ENCODE measurements at places on chromosomes 7 and 10.

GRCh38 chr10:127923646-127924045, 16.7 kb downstream of the PTPRE start:
- DNase-seq = no peak

DNA sequence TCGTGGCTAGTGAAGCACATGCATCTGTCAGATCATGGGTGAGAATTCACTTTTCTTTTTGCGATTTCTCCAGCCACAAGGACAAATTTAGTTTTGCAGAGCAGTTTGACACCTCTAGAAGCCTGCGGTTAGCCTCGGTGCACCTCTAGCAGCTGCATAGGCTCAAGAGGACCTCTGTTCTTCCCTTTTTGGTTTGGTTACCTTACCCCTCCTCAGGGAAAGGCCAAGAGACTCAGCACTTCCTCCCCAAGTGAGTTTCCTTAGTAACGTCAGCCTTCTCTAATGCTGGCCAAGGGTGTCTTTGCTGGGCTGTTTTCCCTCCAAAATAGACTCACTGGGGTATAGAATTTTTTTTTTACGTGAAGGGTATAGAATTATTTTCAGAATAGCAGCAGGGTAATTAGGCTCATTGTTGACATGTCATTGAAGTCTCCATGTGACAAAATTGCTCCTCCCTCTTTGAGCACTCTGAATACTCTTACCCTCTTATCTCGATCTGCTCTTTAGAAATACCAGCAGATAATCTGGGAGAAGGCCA, 97.8 kb downstream of the AUTS2 start:
- no peak for DNase-seq

- DNase-seq = no peak
These were observed 69.3 kb upstream of the PARD3 start for GRCh38 chr10:34884272-34884952.

DNA sequence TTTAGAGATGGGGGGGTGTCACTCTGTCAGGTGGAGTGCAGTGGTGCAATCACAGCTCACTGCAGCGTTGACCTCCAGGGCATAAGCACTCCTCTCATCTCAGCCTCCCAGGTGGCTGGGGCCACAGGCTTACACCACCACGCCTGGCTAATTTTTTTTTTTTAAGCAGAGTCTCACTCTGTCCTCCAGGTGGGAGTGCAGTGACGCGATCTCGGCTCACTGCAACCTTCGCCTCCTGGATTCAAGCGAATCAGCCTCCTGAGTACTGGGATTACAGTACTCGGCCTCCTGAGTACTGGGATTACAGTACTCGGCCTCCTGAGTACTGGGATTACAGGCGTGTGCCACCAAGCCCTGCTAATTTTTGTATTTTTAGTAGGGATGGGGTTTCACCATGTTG, 23.6 kb upstream of the PPIA start:
- DNase-seq = no peak

DNA sequence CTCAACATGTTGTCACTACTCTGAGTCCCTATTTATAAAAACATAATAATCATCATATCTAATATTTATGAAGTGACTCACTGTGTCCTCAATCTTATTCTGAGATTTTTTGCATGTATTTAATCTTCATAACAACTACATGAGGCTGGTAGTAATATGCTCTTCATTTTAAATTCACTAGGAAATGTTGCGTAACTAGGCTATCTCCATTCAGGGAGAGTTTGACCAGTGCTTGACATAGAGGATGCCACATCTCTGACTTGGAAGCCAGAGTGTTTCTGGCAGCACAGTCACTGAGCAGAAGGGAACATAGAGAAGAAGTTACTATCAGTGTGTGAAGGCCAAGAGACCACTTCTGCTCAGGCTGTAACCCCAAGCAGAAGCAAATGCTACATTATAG, 88.9 kb downstream of the FAM13C start:
- DNase-seq = no peak

DNA sequence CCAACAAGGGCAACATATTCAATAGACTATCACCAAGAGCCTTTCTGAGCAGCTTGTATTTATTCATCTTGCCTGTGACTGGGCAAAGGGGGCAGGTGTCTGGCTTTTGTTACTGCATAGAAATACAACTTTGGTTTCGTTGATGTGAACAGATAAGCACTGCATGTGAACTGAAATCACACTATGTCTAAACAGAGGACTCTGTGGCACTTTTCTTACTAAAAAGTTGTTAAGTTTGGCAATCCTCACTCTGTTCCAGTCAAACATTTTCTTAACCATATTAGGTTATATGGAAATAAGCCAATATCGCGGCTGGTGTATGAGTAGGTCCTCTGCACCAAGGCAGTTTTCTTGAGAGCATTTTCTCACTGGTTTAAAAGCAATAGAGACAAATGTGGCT, 48.5 kb downstream of the CALD1 start:
- no peak for DNase-seq

- no peak for DNase-seq
These were observed 746 bp upstream of the MRPS16 start for GRCh38 chr10:73253225-73253555.

DNA sequence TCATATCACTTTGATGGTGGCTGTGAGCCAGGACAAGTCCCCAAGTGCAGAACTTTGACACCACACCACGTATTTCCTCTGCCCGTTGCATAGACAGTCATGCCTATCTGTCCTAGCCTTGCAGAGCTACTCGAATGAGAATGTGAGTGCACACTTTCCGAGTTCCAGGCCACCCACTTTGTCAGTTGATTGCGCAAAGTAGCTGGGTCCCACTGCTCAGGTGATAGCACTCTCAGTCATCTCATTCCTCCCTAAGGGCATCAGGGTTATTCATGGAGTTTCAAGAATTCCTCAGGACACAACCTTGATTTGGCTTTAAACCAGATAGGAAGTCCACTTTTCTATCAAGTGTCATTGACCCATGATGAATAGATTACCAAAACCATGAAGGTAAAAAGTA, 19.3 kb downstream of the LSM5 start:
- DNase-seq = no peak

GRCh38 chr10:29057822-29058331, 231.0 kb upstream of the LYZL1 start:
- DNase-seq = no peak

- no peak for DNase-seq
These were observed 89.1 kb downstream of the KIAA1549 start for GRCh38 chr7:138892006-138892630.

GRCh38 chr7:6228361-6229229, 43.8 kb downstream of the CYTH3 start:
- DNase-seq = no peak

DNA sequence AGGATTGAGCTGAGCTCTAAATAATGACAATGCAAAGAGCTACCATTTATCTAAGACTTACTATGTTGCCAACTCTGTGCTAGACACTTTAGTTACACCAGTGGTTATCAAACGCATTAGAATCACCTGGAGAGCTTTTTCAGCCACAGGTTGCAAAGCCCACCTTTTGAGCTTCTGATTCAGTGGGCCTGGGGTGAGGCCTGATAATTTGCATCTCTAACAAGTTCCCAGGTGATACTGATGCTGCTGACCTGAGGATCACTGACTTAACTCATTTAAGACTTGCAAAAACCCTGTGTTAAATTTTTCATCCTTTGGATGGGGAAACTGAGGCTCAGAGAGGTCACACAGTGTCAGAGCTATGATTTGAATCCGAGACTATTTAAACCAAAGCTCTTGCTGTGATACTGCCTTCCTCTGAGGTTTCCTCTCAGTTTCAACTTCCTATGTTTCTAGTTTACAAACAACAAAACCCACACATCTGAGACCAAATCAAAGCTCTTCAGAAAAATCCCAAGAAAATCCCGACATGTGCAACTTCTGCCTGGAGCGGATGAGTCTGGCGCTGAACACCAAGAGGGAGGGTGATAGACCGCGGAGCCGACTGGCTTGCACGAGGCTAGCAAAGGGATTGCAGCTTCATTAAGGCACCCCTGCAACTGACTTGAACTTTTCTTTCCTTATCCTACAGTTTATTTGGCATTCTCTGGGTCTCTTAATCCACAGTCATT, 124.9 kb downstream of the CYP26A1 start:
- DNase-seq = no peak

DNA sequence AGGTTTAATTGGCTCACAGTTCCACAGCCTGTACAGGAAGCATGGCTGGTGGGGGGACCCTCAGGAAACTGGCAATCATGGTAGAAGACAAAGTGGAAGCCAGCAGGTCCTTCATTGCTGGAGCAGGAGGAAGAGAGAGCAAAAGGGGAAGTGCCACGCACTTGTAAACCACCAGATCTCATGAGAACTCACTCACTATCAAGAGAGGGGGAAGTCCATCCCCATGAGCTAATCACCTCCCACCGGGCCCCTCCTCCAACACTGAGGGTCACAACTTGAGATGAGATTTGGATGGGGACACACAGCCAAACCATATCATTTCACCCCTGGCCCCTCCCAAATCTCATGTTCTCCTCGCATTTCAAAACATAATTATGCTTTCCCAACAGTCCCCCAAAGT, 171.9 kb upstream of the CACNA2D1 start:
- no peak for DNase-seq

GRCh38 chr7:299169-299568, 9.2 kb downstream of the FOXL3 start:
- no peak for DNase-seq

DNA sequence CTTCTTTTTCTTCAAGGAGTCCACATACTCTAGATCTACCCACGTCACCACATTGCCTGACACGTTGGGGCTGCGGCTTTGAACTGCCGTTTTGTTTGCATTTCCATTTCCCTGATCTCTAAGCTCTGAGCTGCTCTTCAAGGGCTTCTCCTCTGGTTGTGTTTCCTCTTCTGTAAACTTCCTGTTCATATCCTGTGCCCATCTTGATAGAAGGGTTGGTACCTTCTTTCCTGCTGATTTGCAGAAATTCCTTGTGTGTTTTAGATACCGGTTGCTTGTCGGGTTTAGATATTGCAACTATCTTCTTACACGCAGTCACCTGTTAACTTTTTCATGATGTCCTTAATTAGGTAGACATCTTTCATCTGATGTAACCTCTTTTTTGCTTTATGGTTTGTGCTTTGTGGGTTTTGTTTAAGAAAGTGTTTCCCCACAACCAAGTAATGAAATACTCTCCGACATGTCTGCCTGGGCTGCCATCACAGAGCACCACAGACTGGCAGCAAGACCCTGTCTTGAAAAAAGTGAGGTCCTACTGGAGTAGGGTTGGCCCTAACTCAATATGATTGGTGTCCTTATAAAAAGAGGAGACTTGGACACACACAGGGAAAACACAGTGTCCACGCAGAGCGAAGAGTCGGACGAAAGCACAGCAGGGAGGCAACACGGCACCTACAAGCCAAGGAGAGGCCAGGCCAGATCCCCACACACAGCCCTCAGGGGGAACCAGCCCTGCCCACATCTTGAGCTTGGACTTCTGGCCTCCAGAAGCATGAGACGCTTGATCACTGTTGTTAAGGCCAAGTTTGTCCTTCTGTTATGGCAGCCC, 99.1 kb upstream of the PDGFA start:
- no peak for DNase-seq

GRCh38 chr7:48350515-48350914, 179.3 kb downstream of the ABCA13 start:
- no peak for DNase-seq

- DNase-seq = peak; percentile 72
These were observed 210.8 kb downstream of the DNAJB6 start for GRCh38 chr7:157547611-157548010.

- DNase-seq = no peak
These were observed 7.3 kb upstream of the CRPPA start for GRCh38 chr7:16428672-16429071.

- no peak for DNase-seq
These were observed 349.7 kb downstream of the KIF20B start for GRCh38 chr10:90051053-90051452.

- no peak for DNase-seq
These were observed 455.5 kb downstream of the CCSER2 start for GRCh38 chr10:84783909-84784308.

DNA sequence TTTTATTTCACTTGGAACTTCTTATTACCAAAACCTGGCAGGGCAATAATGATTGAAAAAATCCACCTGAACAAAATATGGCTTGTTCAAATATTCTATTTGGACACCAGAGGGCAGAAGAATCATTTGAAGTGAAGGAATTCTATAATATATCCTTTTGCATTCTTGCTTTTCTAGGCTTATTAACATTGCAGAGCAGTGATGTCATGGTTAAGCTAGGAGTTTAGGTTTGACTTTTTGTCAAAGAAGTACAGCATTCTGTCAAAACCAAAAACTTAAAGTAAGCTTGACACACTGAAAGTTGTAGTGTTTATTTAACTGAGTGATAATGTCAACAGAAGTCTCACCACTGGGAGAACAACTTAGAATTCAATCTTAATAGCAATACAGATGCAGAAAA, 156.0 kb downstream of the SEMA3D start:
- DNase-seq = no peak

DNA sequence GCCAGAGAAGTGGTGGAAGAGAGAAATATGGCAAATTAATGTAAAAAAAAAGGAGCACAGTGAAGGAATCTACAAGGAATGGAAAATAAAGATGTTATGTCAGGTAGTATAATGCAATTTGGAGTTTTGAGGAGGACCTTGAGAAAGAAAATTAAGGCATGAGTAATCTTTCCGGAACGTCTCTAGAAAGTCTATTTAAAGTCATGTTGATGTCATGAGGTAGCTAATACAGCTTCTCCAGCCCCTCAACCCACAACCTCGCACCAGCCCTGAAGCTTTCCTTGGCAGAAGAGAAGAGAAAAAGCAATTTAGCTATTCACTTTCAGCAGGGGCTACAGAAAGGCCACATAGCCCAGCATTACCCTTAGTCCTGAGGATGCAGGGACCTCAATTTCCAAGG, 22.5 kb downstream of the TRDMT1 start:
- DNase-seq = no peak

- DNase-seq = no peak
These were observed 454.2 kb upstream of the KLF6 start for GRCh38 chr10:4239186-4239585.

GRCh38 chr10:99731306-99732032, 458 bp downstream of the COX15 start:
- DNase-seq = no peak

DNA sequence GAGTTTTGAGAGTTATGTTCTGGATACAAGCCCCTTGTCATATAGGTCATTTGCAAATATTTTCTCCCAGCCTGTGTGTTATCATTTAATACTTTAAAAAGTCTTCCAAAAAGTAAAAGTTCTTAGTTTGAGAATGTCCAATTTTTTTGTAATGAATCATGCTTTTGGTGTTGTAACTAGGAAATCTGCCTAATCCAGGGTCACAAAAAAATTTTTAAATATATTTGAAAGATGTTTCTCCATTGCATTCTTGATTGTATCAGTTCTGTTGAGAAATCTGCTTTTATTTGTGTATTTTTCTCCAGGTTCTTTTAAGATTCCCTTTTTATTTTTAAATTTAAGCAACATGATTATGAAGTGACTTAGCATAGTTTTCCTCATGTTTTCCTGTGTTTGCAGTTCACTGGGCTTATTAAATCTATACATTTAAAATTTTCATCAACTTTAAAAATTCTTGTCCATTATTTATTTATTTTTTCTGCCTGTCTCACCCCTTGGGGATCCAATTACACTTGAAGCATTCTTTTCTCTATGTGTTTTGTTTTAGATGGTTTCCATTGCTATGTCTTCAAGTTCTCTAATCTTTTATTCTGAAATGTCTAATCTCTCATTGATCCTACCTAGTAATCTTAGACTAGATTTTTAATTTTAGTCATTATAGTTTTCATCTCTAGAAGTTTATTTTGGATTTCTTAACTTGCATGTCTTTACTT, 47.0 kb downstream of the CCDC71L start:
- DNase-seq = no peak

- DNase-seq = no peak
These were observed 252.6 kb downstream of the SEC23IP start for GRCh38 chr10:120145107-120145506.

- DNase-seq = no peak
These were observed 757.3 kb downstream of the TYW1 start for GRCh38 chr7:67753891-67754290.
